Ascending aorta (tissue), 2 donors: ENCODE measurements at places on chromosomes 7 and 10. TPM values are rescaled to one million over a fixed set of nuclear protein-coding genes. Genes with fewer than 3 reads are reported as not detected.

Gene ANKRD1
- 8.1 TPM for total RNA-seq

- no peak for DNase-seq
Measured at GRCh38 chr10:2556883-2557282, 510.5 kb upstream of the PFKP start.

- no peak for DNase-seq
Measured at GRCh38 chr7:100974021-100974420, 4.7 kb downstream of the MUC12 start.

Gene CPA5
- total RNA-seq = not detected

GRCh38 chr10:11949152-11949551, 93.5 kb downstream of the UPF2 start:
- DNase-seq = no peak

DNA sequence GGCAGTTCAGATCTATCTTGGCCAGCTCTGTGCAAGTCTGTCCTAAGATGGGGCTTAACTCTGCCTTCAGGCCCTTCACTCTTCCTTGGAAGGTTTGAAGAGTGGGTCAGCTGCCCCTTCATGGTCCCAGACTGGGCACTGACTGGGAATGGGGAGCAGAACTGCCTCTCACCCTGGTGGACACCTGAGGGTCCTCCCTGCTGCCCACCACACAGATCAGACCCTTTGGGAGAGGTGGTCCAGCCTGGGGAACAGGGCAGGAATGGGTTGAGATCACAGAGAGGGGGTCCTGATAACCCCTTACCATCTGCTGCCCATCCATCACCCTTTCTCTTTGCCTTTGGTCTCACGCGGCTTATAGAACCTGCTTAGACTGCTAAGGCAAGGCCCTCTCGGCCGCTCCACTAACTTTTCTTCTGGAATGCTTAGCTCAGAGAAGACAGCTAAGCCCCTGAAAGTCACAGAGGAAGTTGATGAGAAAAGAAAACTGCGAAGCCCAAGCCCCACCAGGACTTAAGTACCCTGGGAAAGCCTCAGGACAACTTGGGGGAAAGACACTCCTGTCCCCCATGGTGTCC, 402 bp upstream of the CDHR1 start:
- DNase-seq = no peak

Gene NEBL
- 0.21 TPM for total RNA-seq

DNA sequence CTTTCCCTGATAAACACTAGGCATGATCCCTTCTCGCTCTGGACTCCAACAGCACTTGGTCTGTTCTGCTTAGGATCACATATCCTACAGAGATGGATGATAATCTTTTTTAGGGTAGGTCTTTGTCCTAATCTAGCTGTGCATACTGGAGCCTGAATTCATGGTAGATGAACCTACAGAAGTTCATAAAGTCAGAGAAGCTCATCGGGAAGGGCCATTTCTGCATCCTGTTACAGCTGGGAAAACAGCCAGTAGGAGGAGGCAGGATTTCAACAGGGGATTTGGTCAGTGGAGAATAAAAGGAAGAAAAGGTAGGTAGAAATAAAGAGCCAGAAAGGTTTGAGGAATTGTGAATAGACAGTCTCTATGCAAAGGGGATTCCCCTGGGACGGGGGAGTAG, 101.4 kb downstream of the ANK3 start:
- DNase-seq = no peak

DNA sequence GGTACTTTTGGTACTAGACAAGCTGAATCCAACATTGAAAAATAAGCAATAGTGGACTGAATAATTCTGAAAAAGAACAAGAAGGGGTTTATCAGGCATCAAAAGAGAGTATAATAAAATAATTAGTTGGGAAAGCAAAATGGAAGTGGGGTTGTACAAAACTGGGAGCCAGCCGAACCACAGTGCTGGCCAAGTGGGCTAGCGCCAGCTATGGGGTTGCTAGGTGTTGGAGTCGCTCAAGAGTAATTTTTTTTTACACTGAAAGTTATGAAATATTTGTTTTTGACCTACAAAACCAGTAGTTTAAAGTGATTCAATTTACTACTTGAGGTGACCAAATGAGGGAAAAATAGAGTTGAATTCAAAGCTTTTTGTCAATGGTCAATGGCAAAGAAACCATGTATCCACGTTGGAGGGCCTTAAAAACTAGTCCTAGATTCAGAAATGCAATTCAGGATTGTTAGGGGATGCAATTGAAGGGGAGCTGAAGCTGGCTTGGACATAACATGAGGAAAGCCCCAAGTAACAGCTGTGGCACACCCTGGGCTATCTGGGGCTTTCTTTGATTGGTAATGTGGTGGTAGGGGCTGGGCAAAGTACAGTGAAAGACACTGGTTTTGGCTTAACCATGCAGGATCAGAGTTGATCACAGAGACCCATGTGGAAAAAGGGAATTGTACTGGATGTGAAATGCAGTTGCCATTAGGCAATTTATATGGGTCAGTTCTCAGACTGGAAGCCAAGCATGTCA, 28.3 kb upstream of the MSMB start:
- no peak for DNase-seq

Gene ANKRD61
- not detected for total RNA-seq

GRCh38 chr10:112826018-112826697, 123.9 kb upstream of the TCF7L2 start:
- DNase-seq = no peak
